ENCODE measurements at places on chromosomes 3 and 15. TPM values are rescaled to one million over a fixed set of nuclear protein-coding genes. Genes with fewer than 3 reads are reported as not detected.

DNA sequence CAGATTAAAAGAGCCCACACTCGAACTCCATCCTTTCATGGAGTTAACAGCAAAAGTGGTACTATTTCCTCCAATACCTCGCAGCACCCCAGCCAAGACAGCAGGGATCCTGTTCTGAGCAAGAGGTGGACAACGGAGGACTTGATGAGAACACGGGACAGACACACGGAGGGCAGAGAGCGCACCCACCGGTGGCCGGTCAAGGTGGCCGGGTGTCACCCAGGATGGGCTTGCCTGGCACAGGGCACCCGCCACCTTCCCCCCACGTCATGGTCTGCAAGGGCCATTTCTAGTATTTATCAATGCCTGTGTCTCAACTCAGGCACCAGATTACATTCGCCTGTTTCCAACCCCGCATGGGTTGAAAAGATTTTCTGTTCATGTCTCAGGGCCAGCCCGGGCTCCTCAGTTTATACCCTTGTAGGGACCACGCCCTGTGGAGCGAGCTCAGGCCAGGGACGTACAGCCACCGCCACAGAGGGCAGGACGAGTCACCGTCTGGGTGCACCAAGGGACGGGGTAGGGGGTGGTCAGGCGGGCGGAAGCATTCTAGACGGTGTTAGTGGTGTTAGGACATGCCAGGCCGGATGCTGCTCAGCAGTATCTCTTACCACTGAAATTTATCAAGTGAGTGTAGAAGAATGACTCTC is 64.2 kb downstream of the CYFIP1 start:
- no peak overlapping the region for H3K27ac ChIP-seq
- no peak for DNase-seq
- peaks cover 5% of the 10 kb centered on the region for H3K36me3 ChIP-seq
- H3K4me3 ChIP-seq = no peak overlapping the region
- no peaks in the 10 kb centered on the region for H3K4me1 ChIP-seq

GRCh38 chr3:189622629-189623028 is 8.6 kb upstream of the TP63 start:
- no peaks in the 10 kb centered on the region for H3K36me3 ChIP-seq
- H3K27ac ChIP-seq = no peak overlapping the region
- no peak overlapping the region for H3K4me3 ChIP-seq
- no peaks in the 10 kb centered on the region for H3K4me1 ChIP-seq

- no peaks in the 10 kb centered on the region for H3K27me3 ChIP-seq
- no peak overlapping the region for H3K4me3 ChIP-seq
- peak overlapping the region; percentile 85 for H3K27ac ChIP-seq
- no peaks in the 10 kb centered on the region for H3K36me3 ChIP-seq
These were observed 36.3 kb downstream of the LRTM1 start for GRCh38 chr3:54891540-54891897.

DNA sequence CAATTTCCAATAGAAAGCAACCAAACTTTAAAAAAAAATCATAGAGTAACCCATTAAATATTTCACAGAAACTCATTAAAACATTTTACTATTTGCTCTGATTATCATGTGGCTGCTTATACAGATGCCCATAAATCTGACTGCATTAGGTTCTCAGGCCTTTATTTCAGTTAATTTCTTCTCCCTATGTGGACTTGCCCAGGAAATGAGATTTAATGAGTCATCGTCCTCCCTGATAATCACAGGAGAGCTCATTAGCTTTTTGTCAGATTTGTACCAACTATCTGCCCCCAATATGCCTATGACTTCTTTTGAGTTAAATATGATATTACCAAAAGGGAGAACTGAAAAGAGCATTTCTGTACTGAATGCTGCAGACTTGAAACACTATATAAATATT is 168.0 kb downstream of the FOXB1 start:
- DNase-seq = no peak
- H3K4me1 ChIP-seq = no peaks in the 10 kb centered on the region
- no peaks in the 10 kb centered on the region for H3K36me3 ChIP-seq
- H3K27ac ChIP-seq = no peak overlapping the region
- H3K4me3 ChIP-seq = no peak overlapping the region

GRCh38 chr3:195522254-195523023 is 20.7 kb downstream of the PPP1R2 start:
- H3K27ac ChIP-seq = no peak overlapping the region
- no peak overlapping the region for H3K4me3 ChIP-seq
- no peak for DNase-seq
- H3K36me3 ChIP-seq = peaks cover 4% of the 10 kb centered on the region
- no peaks in the 10 kb centered on the region for H3K4me1 ChIP-seq

DNA sequence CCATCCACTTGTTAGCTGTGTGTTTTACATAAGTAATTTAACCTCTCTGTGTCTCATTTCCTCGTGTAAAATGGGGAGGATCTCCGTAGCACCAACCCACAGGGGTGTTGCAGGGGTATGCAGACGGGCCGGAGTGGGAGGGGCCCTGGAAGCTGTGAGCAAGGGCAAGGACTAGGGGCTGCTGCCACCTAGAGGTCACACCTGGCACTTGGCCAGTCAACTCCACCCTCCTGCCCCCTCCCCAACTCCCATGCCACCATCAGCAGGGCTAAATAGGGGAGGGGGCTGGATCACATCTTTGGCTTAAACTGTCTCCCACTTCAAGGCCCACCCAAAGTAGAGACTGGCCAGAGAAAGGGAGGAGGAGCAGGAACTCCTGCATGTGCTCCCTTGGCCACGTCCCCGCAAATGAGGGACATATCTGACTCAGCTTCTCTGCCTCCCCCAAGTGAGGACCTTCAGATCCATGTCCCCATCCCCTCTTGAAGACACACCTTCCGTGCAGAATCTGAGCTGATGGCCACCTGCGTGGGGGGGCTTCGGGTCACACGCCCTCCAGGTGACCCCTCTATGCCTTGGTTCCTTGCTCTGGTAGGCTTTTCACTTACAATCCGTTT is 2.6 kb downstream of the CCDC9B start:
- peaks cover 54% of the 10 kb centered on the region for H3K4me1 ChIP-seq
- H3K4me3 ChIP-seq = no peak overlapping the region
- no peak for DNase-seq
- H3K27me3 ChIP-seq = no peaks in the 10 kb centered on the region
- no peaks in the 10 kb centered on the region for H3K36me3 ChIP-seq

TMCO5A gene
- total RNA-seq = not detected

LINGO1 gene
- 18.2 TPM for total RNA-seq

All from Panc1 (cell line).